ENCODE measurements at places on chromosomes 7 and 10. TPM values are rescaled to one million over a fixed set of nuclear protein-coding genes. Genes with fewer than 3 reads are reported as not detected.

LIPN gene
- total RNA-seq = not detected

TMEM196 gene
- not detected for total RNA-seq

PDK4 gene
- total RNA-seq = 1.2 TPM

NAT16 gene
- not detected for total RNA-seq

HTR5A gene
- total RNA-seq = not detected

RELN gene
- not detected for total RNA-seq

CADPS2 gene
- not detected for total RNA-seq

AUTS2 gene
- total RNA-seq = 17.5 TPM

MACC1 gene
- 0.34 TPM for total RNA-seq

RTKN2 gene
- 3.6 TPM for total RNA-seq

KNDC1 gene
- 0.36 TPM for total RNA-seq

NEBL gene
- not detected for total RNA-seq

PTF1A gene
- total RNA-seq = not detected

SORBS1 gene
- total RNA-seq = 0.72 TPM

PSD gene
- total RNA-seq = 3.6 TPM

FGFBP3 gene
- total RNA-seq = 2.9 TPM

ARHGEF35 gene
- 2.5 TPM for total RNA-seq

AKR1D1 gene
- not detected for total RNA-seq

ANXA8 gene
- total RNA-seq = not detected

A1CF gene
- total RNA-seq = not detected
